ENCODE measurements at places on chromosomes 2 and 18.

GRCh38 chr2:46493241-46493970, 14.0 kb downstream of the TMEM247 start:
- DNase-seq = no peak

DNA sequence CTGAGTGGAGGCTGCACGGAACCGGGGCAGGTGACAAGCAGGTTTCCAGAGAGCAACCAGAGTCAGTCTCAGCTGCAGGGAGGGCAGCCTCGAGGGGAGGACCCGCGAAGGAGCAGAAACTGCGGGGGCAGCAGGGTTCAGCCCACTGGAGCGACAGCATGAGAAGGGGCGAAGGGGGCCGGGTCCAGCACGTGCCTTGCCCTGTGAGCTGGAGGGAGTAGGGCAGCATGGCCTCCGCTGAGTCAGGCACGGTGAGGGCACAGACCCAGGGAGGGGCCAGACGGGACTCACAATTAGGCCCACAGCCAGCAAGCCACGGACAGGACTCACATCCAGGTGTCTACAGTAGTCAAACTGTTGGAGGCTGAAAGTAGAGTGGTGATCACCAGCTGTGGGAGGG, 22.7 kb upstream of the ATP9B start:
- no peak for DNase-seq

GRCh38 chr2:172426635-172427255, 641 bp upstream of the ITGA6 start:
- DNase-seq = no peak

DNA sequence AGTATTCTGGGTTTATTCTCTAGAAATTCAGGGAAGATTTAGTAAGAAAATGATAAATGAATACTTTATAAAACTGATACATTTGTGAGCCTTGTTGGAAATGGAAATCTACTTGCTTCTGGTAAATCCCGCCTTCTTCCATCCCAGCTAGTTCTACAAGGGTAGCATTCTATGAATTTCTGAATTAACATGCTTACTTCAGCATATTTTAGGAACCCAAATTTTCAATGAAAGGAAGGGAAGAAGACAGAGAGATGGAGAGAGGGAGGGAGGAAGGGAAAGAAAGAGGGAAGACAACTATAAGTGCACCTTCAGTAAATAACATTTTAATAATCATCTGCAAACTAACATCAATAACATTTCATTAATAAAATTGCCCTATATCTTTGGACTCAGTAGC, 26.6 kb upstream of the TMEM237 start:
- DNase-seq = no peak

DNA sequence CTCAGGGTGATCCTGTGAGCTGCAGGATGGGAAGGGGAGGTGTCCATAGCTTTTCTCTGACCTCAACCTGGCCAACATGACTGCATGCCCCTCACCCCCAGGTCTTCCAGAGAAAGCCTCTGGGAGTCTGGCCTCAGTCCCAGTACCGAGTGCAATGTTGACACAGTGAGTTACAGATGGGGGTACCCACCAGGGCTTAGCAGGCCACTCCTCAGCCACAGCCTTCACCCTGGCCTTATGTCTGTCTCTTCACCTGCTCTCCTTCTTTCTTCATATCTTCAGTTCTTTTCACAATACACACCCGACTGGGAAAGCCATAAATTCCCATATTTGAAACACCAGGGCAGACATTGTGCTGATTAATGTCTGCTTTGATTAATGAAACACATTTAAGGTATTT, 33.5 kb downstream of the AOX1 start:
- DNase-seq = no peak

DNA sequence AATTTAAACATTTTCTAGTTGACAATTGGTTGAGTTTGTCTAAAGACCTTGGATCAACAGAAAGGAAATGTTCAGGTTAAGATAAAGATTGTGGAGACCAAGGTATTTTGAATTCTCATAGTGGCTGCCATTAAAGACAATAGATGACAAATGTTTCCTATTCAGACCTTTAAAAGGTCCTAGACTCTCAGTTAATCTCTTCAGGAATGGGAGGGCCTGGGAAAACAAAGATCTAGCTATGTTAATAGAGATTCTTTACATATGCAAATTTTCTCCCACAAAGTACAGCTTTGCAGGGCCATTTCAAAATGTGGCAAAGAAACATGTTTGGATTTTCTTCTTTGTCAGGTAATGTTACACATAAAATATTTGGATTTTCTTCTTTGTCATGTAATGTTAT, 403.9 kb downstream of the SPAG16 start:
- no peak for DNase-seq

GRCh38 chr2:206217166-206217565, 57.3 kb upstream of the ZDBF2 start:
- no peak for DNase-seq

GRCh38 chr2:95346738-95347671, 49.9 kb downstream of the KCNIP3 start:
- no peak for DNase-seq

DNA sequence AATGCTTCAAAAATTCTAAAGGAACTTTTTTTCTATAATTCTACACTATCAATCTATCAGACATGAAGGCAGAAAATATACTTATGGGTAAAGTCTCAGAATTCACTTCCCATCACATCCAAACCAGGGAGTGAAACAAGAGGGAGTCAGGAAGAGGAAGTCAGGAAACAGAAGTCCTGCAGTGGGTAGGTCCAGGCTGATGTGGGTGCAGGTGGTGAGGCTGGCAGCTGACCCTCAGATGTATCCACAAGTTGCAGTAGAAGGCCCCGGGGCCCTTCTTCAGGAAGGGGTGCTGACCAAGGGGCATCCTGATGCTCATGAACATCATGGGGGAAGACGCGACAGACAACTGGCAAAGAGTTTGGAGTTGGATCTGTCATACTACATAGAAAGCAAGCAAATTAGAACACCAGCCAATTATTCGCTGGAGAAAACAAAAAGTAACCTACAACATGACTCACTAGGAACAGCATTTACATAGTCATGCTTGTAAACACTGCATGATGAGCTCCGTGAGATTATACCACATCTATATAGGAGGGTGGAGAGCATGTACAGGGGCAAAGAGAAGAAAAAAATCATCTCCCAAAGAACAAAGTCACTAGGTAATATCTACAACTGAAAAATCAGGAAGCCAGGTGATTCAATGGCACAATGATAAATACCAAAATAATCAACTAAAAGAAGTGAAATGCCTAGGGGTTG, 4.2 kb downstream of the UXS1 start:
- DNase-seq = no peak

DNA sequence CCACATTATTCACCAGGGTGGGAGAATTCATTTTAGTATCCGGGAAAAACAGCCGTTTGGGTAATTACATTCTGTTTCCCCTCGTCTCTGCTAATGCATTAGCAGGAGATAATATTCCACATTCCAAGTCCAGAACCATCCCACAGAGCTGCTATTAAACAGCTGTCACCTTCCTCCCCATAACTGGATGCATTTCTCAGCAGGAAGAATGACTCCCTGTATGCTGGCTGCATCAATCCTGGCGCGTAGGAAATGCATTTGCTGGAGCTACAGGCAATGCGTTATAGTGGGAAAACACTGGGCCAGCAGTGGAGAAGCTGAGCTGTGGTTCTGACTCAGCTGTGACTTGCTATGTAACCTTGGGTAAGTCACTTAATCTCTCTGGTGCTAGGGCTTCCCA, 246.0 kb downstream of the CLIP4 start:
- DNase-seq = no peak

DNA sequence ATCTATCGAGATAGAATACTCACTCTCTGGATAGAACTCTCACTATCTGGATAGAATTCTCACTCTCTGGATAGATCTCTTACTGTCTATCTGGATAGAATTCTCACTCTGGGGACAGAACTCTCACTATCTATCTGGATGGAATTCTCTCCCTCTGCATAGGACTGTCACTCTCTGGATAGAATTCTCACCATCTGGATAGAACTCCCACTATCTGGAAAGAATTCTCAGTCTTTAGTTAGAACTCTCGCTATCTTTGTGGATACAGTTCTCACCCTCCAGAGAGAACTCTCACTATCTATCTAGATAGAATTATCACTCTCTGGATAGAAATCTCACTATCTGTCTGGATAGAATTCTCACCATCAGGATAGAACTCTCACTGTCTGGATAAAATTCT, 16.5 kb downstream of the ABCG8 start:
- no peak for DNase-seq

GRCh38 chr18:38980420-38980819, 1414.8 kb upstream of the CELF4 start:
- DNase-seq = no peak

- DNase-seq = no peak
Observed at GRCh38 chr2:58686776-58687175, 445.7 kb upstream of the FANCL start.

DNA sequence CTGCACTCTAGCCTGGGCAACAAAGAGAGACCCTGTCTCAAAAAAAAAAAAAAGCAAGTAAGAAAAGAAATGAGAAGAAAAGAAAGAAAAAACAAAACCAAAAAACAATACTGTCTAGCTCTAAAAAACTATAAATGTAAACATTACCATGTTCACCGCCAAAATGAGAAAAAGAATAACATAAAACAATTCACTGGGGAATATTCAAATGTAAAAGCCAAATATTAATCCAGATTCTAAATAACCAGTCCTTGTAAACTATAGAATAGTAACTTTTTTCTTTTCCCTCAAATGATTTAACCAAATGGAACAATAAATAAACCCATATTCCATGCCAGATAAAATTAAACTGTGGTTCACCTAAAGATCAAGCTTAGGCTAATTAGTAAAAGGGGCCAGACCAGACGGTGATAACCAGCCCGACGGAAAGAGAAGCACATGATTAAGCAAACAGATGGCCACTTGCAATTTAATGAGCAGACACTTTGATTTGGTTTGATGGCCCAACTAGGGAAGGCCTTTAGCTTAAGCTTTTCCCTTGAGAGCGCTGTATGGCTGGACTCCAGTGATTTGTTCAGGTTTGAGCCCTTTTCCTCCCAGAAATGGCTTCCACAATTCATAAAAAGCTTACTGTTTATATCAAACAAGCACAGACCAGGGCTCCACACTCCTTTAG, 39.4 kb upstream of the ZNF397 start:
- no peak for DNase-seq

DNA sequence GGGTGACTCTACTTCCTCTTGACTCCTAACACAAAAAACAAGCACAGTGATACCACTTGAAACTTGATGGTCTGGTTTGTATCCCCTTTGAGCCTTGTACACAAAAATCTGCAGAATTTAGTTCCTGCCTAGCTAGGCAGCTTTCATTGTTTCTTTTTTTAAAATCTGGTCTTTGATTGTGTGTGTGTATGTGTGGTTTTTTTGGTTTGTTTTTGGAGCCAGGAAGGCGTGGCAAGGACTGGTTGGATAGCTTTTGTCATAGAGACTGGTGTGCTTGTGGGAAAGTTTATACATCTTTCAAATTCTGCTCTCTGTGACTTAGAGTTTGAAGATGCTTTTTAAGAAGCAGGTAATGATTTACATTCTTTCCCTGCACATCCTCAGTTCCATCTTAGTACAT, 127.4 kb downstream of the TANC1 start:
- no peak for DNase-seq

DNA sequence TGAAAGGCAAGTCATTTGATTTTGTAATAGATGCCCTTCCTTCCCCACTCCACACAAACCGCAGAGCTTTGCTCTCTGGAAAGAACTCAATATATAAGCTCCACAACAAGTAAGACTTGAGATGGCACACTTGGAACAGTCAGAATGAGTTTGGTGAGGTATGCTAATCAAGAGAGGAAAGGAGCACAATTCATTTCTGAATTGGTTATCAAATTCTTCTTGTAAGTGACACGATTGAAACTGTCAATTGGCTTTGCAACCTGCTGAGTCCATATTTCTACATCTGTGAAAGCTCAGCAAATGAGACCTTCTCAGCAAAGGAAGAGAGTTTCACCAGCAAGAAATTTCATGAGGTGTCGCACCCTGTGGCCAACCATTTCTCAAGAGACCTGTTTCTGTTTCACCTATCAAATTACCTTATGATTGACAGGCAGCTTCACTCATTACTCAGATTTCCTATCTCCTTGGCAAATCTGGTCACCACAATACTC, 19.1 kb downstream of the CTLA4 start:
- DNase-seq = no peak

DNA sequence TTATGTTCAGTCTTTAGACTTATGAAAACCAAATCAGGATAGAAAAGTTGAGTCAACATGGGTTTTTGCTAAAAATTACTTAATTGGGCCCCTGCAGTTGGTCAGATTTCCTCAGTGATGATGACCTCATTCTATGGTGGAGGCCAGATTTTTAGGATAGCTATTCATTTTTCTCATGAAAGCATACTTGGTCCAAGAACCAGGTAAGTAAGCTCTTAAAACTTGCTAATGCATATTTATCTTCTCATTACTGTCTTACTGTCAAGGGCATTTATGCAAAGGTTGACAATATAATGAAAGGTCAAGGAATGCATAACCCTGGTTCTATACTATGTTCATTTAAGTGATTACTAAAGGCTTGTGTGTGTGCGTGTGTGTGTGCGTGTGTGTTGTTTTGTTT, 650.6 kb downstream of the SATB2 start:
- DNase-seq = no peak

- DNase-seq = peak; percentile 10
Observed at GRCh38 chr2:145752091-145752806, 1232.3 kb upstream of the ZEB2 start.

DNA sequence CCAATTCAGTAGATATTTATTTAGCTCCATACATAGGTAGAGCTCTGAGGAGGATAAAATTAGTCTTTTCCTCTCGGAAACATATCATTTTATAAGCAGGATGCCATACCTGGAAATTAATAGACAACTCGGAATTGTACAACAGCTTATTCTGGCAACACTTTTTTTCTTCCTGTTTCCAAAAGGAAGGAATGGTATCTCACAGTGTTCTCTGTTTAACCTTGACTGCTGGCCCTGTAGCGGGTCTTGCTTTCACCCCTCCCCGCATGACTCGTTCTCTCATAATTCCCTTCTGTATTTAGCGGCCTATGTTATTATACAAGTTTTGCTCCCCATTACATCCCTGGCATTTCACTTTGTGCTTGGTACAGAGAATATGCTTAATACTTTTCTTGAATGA, 2.5 kb upstream of the KYNU start:
- DNase-seq = no peak

- DNase-seq = no peak
Observed at GRCh38 chr2:188664951-188665595, 309.1 kb upstream of the COL3A1 start.

DNA sequence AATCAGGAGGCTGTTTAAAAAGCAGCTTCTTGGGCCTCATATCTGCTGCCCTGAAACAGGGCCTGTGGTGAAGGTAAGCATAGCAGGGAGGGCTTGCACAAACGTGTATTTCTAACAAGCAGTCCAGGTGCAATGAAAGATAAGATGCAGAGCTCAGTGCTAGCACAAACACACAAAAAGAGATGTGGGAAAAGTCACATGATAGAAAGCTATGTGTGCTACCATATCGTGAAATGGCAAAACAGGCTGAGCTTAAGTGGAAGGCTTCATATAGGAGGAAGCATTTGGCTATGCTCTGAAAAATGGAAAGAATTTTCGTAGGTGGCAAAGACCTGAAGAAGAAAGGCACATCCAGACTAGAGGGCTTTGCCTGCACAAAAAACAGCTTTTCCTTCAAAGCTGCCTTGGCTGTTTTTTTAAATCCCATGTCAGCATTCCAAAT, 10.2 kb downstream of the RSAD2 start:
- no peak for DNase-seq

GRCh38 chr2:55418072-55418471, 1.6 kb downstream of the CCDC88A start:
- no peak for DNase-seq
